ENCODE measurements at places on chromosomes 12 and 14.

GRCh38 chr12:66627270-66627987 is 51.4 kb downstream of the GRIP1 start:
- no peak for DNase-seq

GRCh38 chr12:95653771-95654546 is 102.7 kb upstream of the USP44 start:
- DNase-seq: no peak

DNA sequence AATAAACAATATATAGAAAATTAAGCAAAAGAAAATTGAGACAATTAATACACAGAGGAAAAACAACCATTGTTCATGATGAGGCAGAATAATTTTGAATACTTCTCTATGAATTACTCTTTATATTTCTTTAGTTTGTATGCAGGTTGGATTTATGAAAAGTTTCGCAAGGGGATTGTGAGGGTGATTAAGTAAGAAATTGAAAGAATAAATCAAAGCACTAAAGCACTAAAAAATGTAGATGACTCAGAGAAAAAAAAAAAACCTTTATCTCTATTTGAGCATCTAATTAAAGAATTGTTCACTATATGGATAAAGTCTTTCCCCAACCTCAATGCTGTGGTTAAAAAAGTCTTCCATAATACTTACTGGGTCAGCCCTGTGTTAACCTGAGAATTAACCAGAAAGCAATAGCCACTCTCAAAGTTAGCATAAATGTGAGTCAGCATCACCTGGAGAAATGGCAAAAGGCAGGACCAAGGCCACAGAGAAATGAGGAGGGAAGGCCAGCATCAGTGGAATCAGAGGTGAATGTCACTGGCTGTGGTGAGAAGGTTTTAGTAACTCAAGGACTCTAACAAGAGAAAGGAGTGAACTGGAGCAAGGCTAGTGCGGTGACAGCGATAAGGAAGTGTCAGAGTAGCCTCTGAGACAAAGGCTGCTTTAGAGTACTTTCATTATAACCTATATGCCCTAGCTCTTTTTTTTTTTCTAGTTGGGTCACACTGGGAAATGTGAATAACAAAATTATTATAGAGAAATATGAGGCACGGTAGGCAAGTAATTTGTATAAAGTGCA is 310.4 kb downstream of the KCNC2 start:
- no peak for DNase-seq

DNA sequence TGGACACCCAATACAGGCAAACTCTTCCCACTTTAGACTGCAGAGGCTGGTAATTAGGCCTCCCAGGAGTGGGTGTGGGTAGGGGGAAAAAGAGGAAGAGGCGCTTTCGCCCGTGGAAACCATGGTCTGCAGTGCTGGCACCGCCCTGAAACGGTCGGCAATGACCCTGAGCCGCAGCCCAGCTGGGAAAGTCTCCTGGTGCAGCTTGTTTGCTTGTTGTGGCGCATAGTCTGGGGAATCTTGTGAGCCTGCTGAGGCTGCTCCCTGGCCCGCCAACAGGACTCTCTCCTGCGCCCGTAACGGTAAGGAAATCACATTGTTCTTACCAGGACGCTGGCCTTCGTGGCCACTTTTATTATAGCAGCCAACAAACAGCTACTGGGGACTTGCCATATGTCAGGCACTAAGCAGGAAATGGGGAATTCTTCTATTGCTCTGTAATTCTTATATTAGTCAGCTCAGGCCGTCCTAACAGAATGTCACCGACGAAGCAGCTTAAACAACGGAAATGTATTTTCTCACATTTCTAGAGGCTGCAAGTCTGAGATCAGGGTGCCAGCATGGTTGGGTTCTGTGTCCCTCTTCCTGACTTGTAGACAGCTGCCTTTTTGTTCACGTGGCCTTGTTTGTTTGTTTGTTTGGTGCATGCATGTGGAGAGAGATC is 52.5 kb upstream of the RIN3 start:
- DNase-seq: no peak

GRCh38 chr12:3154006-3154405 is 76.8 kb downstream of the TSPAN9 start:
- DNase-seq: no peak

GRCh38 chr12:50333441-50333840 is 50.1 kb upstream of the LIMA1 start:
- no peak for DNase-seq

GRCh38 chr12:108187831-108188230 is 58.7 kb downstream of the WSCD2 start:
- no peak for DNase-seq

- no peak for DNase-seq
Measured at GRCh38 chr12:57525615-57526383, 3.2 kb downstream of the MBD6 start.

GRCh38 chr14:88914956-88915355 is 90.5 kb downstream of the TTC8 start:
- no peak for DNase-seq

- DNase-seq: no peak
Measured at GRCh38 chr14:28651148-28651547, 115.4 kb upstream of the FOXG1 start.

DNA sequence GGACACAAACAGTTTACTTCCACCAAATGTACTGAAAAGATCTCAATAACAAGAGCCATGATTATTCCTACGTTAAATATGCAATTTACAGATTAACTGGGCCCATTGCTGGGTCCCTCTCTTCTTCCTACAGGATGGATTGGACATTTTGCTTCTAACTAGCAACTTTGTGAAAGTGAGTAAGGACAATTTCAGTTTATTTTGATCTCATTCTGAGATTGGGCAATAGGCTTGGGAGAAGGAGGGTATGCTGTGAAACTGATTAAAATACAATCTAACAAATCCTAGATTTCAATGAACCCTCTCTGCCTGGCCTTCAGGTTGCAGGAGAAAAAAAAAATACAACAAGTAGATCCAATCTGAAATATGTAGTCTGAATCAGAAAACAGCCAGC is 121.5 kb downstream of the PRKD1 start:
- DNase-seq: no peak

- no peak for DNase-seq
Measured at GRCh38 chr12:104985206-104985605, 910 bp upstream of the NOPCHAP1 start.
